Suprapubic skin (tissue), 4 donors: ENCODE measurements at places on chromosomes 7 and 10. TPM values are rescaled to one million over a fixed set of nuclear protein-coding genes. Genes with fewer than 3 reads are reported as not detected.

GRCh38 chr10:853017-853416, 78.5 kb downstream of the LARP4B start:
- peaks cover 19% of the 10 kb centered on the region for H3K36me3 ChIP-seq
- DNase-seq = no peak
- no peak overlapping the region for H3K27ac ChIP-seq
- no peaks in the 10 kb centered on the region for H3K27me3 ChIP-seq
- H3K4me1 ChIP-seq = peaks cover 4% of the 10 kb centered on the region

DNA sequence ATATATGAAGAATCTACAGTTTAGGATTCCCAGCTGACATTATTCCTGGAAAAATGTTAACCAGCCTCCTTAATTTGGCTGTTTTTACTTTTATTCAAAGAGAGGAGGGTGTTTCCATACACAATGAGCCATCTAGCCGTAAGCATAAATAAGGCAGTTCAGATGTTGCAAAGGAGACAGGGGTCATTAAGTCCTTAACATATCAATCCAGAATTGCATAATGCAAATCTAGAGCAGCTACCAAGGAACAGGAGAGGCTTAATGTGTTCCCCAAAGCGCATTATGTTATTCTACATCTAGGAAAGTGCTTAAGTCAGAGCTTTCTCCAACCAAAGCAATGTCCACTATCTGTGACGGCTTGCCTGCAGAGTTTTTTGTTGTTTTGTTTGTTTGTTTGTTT, 32.4 kb upstream of the TCF7L2 start:
- H3K36me3 ChIP-seq = no peaks in the 10 kb centered on the region
- H3K27me3 ChIP-seq = no peaks in the 10 kb centered on the region

PPP1R17 gene
- total RNA-seq = not detected

LRRC4 gene
- total RNA-seq = 0.21 TPM

DNA sequence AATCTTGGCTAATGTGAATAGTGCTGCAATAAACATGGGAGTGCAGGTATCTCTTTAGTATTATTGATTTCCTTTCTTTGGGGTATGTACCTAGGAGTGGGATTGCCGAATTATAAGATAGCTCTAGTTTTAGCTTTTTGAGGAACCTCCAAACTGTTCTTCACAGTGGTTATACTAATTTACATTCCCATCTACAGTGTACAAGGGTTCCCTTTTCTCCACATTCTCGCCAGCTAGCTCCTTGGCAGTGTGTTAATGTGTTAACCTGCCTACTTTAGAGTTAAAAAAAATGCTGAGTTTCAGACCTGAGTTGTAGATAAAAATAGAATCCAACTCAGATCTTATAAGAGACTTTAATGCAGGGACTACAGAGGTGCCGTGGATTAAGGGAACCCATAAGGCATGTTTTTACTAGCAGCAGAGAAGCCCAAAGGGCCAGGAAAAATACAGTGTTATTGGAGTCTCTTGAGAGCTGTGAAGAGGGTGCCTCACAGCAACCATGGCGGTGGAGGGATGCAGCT, 35.4 kb downstream of the CDK13 start:
- H3K4me3 ChIP-seq = no peak overlapping the region
- H3K27me3 ChIP-seq = no peaks in the 10 kb centered on the region
- no peak for DNase-seq

CRCP gene
- 33.8 TPM for total RNA-seq

DNA sequence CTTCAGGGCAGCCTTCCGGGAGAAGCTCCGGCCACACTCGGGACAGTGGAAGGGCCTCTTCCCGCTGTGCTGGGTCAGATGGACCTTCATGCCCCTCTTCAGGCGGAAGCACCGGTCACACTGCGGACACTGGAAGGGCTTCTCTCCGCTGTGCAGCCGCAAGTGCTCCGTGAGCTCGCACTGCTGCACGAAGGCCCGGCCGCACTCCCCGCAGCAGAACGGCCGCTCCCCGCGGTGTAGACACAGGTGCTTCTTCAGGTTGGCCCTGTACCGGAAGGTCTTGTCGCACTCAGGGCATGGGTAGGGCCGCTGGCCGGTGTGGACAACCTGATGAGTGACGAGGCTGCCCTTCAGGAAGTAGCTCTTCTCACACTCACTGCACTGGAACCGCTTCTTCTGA, 14.2 kb upstream of the ZNF786 start:
- no peaks in the 10 kb centered on the region for H3K4me1 ChIP-seq
- H3K27ac ChIP-seq = no peak overlapping the region
- no peaks in the 10 kb centered on the region for H3K27me3 ChIP-seq

COL28A1 gene
- 1.9 TPM for total RNA-seq

GRCh38 chr10:99346247-99346646, 17.1 kb downstream of the CNNM1 start:
- no peak overlapping the region for H3K4me3 ChIP-seq
- no peak overlapping the region for H3K27ac ChIP-seq
- no peaks in the 10 kb centered on the region for H3K27me3 ChIP-seq
- H3K36me3 ChIP-seq = no peaks in the 10 kb centered on the region
- no peak for DNase-seq

OPN4 gene
- not detected for total RNA-seq

- H3K4me1 ChIP-seq = no peaks in the 10 kb centered on the region
- DNase-seq = peak; percentile 39
- H3K4me3 ChIP-seq = no peak overlapping the region
- H3K27ac ChIP-seq = no peak overlapping the region
- no peaks in the 10 kb centered on the region for H3K36me3 ChIP-seq
Observed at GRCh38 chr7:412313-412710, 107.3 kb downstream of the PDGFA start.

GRCh38 chr10:43069211-43069515, 7.7 kb upstream of the RET start:
- no peaks in the 10 kb centered on the region for H3K36me3 ChIP-seq
- H3K4me3 ChIP-seq = no peak overlapping the region
- peaks cover 14% of the 10 kb centered on the region for H3K27me3 ChIP-seq
- no peak overlapping the region for H3K27ac ChIP-seq

- no peak overlapping the region for H3K27ac ChIP-seq
- no peaks in the 10 kb centered on the region for H3K4me1 ChIP-seq
- DNase-seq = no peak
- no peaks in the 10 kb centered on the region for H3K27me3 ChIP-seq
Observed at GRCh38 chr10:93006435-93007039, 54.1 kb upstream of the CYP26C1 start.

- no peak overlapping the region for H3K27ac ChIP-seq
- no peaks in the 10 kb centered on the region for H3K27me3 ChIP-seq
- DNase-seq = no peak
Observed at GRCh38 chr10:44462338-44462914, 77.5 kb upstream of the CXCL12 start.

- H3K36me3 ChIP-seq = no peaks in the 10 kb centered on the region
- H3K27me3 ChIP-seq = no peaks in the 10 kb centered on the region
- DNase-seq = no peak
- peaks cover 56% of the 10 kb centered on the region for H3K4me1 ChIP-seq
- no peak overlapping the region for H3K4me3 ChIP-seq
Observed at GRCh38 chr7:6256109-6256483, 16.3 kb downstream of the CYTH3 start.

GRCh38 chr7:157519798-157520244, 183.0 kb downstream of the DNAJB6 start:
- H3K27me3 ChIP-seq = peaks cover 32% of the 10 kb centered on the region
- H3K27ac ChIP-seq = no peak overlapping the region
- H3K4me1 ChIP-seq = no peaks in the 10 kb centered on the region
- no peak overlapping the region for H3K4me3 ChIP-seq

GRCh38 chr7:149729586-149729982, 43.8 kb downstream of the ZNF467 start:
- no peaks in the 10 kb centered on the region for H3K27me3 ChIP-seq
- H3K27ac ChIP-seq = no peak overlapping the region
- H3K4me1 ChIP-seq = peaks cover 7% of the 10 kb centered on the region
- H3K36me3 ChIP-seq = peaks cover 77% of the 10 kb centered on the region

KLF14 gene
- not detected for total RNA-seq

UCN3 gene
- not detected for total RNA-seq

DNA sequence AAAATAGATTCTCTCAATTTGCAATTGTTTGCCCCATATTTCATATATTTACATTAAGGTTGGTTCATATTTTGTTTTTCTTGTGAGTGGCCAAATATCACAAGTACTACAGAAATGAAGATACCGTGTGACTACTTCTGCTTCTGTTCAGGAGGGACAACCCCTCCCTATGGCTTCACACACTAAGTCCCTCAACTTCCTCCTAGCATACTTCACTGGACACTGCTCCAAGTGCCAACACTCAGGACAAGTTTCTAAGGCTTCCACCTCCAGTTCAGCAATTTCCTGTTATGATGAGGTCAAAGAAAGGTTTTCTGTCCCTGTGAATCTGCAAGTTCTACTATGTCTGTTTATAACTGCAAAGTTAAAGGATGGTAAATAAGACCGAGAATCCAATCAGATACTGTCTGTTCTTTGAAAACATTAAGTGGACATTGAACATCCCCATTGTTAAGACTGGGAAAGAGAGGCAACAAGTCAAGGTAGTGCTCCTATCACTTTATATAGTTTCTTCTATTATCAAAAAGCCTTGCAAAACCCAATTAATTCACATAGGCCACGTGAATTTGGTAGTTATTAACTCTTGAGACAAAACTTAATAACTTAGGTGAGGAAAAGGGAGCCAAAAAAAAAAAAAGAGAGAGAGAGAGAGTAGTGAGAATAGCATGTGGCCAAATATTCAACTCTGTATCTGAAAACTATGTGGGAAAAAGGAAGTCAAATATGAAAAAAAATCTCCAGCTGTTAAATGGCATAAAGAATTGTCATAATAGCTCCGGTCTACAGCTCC, 81.3 kb upstream of the DKK1 start:
- H3K36me3 ChIP-seq = no peaks in the 10 kb centered on the region
- H3K27ac ChIP-seq = no peak overlapping the region
- no peaks in the 10 kb centered on the region for H3K27me3 ChIP-seq
- DNase-seq = no peak
- H3K4me1 ChIP-seq = no peaks in the 10 kb centered on the region

DNA sequence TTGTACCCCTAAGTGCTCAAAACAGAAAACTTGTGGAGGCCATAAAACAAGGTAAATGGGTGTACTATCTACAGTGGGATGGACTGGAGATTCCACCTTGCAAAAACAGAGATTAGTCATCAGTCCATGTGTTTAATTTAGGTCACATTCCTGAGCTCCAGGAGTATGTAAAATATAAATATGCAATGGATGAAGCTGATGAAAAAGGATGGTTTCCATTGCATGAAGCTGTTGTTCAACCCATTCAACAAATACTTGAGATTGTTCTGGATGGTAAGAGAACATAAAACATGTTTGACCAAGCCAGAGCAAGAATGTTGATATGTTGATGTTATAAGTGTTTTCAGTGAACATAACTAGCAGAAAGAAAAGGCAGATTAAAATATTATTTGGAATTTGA, 14.6 kb downstream of the ASB15 start:
- no peak for DNase-seq
- H3K27me3 ChIP-seq = peaks cover 2% of the 10 kb centered on the region
- H3K27ac ChIP-seq = no peak overlapping the region
- no peaks in the 10 kb centered on the region for H3K4me1 ChIP-seq

DNA sequence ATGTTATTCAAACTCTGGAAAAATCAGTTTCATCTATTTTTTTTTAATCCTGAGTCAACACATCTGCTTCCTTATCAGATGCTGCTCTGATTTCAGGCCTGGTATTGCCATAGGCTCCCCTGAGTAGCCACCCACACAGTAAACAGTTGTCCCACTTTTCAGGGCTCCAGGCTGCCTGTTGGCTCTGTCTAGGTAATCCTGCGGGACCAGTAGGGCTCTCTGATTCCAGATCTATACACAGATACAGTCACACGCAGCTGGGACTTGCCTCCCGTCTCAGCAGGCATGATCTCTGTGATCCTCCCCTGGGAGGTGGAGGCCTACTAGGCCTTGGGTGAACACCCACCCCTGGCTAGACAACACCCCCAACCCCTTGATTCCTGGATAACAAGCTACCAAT, 206.1 kb downstream of the CREB5 start:
- H3K27me3 ChIP-seq = no peaks in the 10 kb centered on the region
- DNase-seq = no peak
- peaks cover 12% of the 10 kb centered on the region for H3K4me1 ChIP-seq
- H3K36me3 ChIP-seq = no peaks in the 10 kb centered on the region
- no peak overlapping the region for H3K27ac ChIP-seq

DNA sequence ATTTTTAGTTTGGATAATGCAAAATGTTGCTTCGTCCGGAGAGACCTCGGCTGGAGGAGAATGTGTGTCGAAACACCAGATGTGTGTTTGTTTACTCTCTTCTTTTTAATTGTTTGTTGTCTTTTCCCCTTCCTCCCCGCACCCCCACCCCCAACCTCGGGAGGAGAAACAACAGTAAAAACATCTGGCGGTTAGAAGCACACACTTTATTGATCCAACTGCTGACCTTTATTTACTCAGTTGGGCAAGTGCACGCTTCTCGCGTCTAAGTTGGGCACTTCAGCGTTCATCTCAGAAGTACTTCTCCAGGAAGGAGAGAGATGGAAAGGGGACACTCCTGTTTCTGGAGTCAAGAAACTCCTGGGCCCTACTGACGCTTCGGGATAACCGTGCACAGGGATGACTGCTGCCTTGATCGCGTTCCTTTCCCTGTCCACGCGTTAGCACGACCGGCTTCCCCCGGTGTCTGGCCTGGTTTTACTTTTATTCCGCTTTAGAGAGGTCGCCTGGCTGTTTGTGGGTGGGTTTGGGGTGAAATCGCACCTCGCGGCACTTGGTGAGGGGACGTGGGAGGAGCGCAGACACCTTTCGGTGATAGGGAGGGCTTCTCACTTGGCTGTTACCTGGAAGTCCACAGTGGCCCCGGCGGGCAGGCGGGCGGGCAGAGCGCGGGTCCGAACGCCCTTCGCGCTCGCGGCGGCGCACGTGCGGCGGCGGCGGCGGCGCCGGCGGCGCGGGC, 168.3 kb upstream of the PPP1R3A start:
- H3K4me1 ChIP-seq = peaks cover 52% of the 10 kb centered on the region
- peaks cover 38% of the 10 kb centered on the region for H3K27me3 ChIP-seq

VWC2 gene
- total RNA-seq = 0.04 TPM

GRCh38 chr10:94983555-94983954, 45.1 kb downstream of the CYP2C9 start:
- no peak overlapping the region for H3K4me3 ChIP-seq
- DNase-seq = no peak
- no peaks in the 10 kb centered on the region for H3K4me1 ChIP-seq
- no peaks in the 10 kb centered on the region for H3K36me3 ChIP-seq

DNA sequence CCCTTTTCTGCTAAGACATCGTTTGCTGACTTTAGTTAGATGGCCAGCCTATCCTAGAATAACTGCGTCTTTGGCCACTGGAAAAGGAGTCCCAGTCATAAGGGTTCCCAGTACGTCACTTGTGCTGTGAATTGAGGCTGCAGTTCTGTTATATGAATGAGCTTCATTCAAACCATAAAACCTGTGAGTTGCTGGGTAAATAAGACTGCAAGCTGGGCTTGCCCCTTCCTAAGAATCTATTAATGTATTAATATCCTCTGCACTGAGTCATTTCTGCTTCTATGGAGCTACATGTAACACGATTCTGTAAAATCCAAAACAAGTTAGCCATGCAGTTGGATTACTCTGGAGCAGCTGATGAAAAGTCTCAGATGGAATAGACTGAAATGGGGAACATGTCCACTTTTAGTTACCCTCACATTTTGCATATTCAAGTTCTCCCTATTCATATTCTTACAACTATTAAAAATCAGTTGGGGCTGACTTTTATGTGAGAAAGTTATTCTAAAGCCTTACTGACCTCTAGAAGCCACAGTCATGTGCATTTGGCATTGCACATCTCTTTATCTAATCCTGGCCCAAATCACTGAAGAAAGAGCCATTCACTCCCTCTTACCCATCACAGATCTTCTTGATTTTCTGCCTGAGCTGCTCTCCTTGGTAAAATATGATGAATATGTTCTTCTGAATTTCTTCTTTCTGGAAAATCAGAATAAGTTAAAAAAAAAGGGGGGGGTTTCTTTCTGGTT, 41.8 kb upstream of the TMEM213 start:
- peaks cover 9% of the 10 kb centered on the region for H3K4me1 ChIP-seq
- peak overlapping the region; percentile 40 for H3K27ac ChIP-seq
- H3K27me3 ChIP-seq = no peaks in the 10 kb centered on the region
- H3K4me3 ChIP-seq = no peak overlapping the region
- no peaks in the 10 kb centered on the region for H3K36me3 ChIP-seq

GIMAP5 gene
- total RNA-seq = 9.3 TPM
